ENCODE measurements at places on chromosomes 2 and 18. TPM values are rescaled to one million over a fixed set of nuclear protein-coding genes. Genes with fewer than 3 reads are reported as not detected.

PSMA8 gene
- total RNA-seq: not detected

SKA1 gene
- not detected for total RNA-seq

FBLN7 gene
- 2.1 TPM for total RNA-seq

VIL1 gene
- not detected for total RNA-seq

GCG gene
- total RNA-seq: not detected

SERPINB4 gene
- not detected for total RNA-seq

FBXO15 gene
- total RNA-seq: 0.45 TPM

QPCT gene
- total RNA-seq: 4.0 TPM

CRYGC gene
- not detected for total RNA-seq
